ENCODE measurements at places on chromosomes 2 and 18.

DNA sequence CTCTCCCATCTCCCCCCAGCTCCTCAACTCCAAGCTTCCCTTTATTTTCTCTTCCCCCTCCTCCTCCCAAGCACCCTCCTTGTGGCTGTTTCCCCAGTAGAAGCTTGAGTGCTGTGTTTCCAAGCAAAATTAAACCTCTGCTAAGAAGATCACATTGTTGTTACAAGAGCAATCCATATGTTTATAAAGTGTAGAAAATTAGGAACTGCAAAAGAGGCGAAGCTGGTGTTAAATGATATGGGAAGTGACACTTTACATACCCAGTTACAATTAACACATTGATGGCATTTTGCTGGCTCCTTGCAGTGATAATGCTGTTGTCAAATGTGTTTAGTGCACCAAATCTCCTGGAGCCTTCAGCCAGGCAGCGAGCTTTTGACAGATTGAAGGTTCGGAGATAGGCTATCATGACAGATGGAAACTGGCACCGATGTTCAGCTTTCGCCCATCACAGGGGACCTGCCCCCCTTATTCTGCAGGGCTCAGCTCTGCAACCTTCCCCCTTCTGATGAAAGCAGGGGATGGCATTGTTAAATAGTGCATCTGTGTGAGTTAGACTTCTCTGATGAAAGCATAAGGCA is 259.8 kb upstream of the ATP5MC3 start:
- DNase-seq: no peak

GRCh38 chr2:127683757-127684156 is 8.4 kb upstream of the LIMS2 start:
- no peak for DNase-seq

- no peak for DNase-seq
Measured at GRCh38 chr2:69588403-69588802, 55.1 kb downstream of the AAK1 start.

DNA sequence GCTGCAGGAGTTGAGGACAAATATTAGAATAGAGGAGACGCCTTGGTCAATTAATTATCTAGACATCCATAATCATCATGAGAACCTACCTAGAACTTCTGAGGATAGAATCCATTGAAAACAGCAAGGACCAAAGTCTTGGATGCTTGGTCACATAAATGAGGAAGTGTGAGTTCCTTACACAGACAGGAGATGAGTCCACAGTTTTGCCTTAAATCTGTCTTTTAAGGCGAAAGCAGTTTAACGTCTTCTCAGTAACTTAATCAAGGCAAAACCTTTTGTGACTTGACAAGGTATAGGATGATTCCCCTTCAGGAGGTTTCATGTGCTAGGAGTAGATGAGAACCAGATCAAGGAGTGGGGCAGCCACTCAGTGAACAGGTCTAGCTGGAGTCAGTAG is 1783.2 kb upstream of the CELF4 start:
- DNase-seq: no peak

- DNase-seq: peak; percentile 27
Measured at GRCh38 chr2:147845411-147845971, 662 bp downstream of the ACVR2A start.

DNA sequence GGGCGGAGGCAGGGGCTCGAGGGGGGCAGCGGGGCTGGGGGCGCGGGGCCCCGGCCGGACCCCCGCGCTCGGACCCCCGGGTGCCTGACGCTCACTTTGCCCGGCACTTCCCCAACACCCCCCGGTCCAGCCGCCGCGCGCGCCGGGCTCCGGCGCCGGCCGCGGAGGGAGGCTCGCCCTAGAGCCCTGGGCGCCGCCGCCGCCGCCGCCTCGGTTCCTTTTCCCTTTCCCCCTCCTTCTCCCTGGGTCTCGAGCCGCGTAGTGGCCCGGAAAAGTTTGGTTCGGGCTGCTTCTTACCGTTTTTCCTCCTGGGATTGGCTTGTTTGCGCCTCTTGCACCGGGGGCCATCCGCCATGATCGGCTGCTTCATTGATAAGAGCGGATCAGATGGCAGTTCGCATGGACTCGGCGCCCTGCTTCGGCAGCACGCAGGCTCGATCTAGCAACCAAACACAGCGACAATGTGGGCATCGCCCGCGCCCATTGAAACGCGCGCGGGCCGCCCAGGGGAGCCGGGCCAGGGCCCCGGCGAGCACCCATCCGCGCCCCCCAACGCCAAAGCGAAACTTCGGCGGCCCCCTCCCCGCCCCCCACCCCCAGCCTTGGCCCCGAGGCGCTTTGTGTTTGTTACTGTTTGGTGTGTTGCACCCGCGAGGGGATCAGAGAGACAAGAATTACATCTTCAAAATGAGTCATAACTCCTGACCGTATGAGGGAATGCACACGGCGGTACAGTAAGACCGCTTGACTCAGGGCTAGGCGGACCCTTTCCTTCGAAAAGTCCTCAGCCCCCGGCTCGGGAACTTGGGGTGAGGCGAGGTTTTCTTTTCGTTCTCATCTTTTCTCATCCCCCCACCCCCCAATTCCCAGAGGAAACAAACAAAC is 2.7 kb downstream of the ZEB2 start:
- no peak for DNase-seq

DNA sequence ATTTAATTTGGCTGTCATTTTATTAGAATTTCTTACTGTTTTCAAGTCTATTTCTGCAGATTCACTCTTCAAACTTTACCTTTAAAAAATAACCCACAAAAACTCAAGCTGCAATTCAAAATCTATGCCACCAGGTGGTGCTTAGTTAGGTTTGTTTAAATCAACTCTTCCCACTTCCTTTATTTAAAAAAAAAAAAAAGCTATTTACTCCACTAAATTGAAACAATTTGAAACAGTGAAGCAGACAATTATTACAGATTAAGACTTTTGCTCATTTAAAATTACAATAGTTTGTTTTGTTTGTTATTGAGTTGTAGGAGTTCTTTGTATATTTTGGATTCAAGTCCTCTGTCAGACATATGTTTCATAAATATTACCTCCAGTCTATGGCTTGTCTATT is 300.0 kb downstream of the PDE11A start:
- DNase-seq: no peak

DNA sequence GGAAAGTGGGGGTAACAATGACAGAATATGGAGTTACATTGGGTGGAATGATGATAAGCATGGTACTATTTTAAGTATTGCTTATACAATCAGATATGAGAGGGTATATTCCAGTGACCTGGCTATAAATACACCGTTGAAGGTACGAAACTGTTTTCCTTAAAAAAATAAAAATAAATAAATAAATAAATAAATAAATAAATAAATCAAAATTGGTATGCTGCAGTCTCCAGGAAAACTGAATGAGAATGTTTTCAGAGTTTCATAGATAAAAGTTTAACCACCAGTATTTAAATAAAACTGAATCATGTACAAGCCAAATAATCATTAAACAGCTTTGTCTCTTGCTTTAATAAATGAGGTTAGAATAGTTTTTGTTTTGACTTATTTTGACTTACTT is 71.4 kb downstream of the METTL8 start:
- no peak for DNase-seq

GRCh38 chr2:230218421-230218820 is 1.4 kb downstream of the SP110 start:
- DNase-seq: no peak

DNA sequence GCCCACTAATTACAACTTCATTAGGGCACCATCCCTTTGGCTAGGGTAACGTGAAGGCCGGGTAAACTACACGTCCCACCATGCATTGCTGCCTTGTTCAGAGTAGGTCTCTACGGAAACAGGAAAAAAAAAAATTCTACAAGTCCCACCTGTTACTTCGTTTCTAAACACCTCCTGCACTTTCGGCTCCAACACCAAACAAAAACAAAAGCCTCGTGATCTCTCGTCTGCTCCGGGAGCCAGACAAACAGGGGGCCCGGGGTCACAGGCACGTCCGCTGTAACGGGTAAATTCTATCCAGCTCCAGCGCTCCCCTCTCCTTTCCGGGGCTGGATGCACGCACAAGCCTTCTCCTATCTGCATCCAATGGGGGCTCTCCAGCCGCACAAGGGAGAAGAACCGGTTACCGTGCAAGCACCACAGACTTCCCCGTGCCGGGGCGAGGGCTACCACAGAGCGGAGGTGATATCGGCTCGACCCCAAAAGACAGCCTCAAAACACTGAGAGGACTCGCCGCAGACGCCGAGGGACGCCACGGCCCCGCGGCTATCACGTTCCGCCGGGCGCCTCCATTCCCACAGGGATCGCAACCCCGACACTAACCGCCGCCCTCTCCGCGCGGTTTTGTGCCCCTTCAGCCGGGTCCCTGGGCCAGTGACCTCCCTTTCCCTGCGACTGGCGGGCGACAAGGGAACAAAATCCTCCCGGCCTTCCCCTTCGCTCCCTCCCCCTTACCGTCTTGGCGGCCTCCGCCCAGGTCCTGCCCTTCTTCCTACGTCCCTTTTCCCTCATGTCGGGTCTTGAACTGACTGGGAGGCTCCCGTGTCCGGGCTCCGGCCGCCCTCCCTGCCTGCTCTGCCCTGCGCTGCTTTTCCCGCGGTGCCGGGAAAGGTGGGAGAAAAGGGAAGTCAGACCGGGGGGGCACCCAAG is 591 bp downstream of the ASXL2 start:
- DNase-seq: peak; percentile 31

DNA sequence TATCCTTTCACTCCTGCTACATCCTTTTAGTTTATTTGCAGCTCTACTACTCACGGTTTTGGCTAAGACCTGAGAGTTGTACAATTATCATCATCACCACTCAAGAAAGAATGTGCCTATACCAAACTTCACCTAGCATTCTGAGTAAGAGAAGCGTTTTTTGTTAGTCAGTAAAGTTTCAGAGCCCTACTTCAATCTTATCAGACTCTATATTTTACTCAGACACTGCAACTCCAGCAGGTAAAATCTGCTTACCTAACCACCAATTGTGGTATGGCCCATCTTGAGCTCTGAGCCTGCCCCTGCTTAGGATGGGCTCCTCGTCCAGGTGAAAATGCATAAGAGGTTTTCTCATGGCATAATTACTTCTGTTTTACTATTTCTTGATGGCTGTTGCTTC is 37.1 kb downstream of the ICOS start:
- no peak for DNase-seq

GRCh38 chr2:216956820-216957493 is 97.1 kb upstream of the TNP1 start:
- no peak for DNase-seq

- no peak for DNase-seq
Measured at GRCh38 chr2:162113776-162114168, 38.3 kb downstream of the GCG start.

DNA sequence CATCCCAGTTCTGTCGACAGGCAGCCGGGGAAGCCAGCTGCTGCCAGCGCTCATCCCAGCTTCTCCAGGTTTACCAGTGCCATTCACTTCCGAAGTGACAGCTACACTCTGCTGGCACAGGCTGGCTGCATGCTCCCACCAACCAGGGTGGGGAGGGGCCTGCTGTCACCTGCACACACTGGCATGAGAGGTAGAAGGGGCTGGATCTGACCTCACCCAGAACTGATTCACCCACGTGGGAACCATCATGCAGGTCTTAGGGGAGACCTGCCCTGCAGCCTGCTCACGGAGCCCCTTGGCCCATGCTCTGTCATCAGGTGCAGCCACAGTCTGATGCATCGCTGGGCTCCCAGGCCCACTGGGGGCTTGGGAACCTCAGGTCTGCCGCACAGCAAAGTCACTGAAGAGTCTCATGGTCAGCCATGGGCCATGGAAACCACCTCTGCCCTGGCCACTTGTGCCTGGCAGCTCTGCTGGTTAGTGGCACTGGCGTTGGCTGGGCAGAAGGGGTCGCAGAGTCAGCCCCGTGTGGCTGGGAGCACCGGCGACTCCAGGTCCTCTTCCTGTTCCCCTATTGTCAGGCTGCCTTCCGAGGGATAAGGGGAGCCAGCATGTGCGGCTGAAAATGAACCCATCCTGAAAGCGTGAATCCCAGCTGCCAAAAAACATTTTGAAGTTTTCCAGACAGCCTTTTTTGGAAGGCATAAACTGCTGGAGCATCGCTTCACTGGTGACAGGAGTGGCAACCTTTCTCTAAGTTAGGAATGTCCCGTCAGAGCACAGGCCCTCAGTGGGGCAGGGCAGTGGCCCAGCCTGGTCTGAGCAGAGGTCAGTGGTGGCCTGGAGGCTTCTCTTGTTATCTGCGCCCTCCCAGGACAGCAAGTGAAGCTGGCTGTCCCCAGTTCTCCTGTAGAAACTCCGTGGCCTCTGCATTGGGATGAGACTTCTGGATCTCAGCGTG is 157.8 kb downstream of the SEPTIN10 start:
- no peak for DNase-seq

GRCh38 chr2:51990684-51991083 is 958.8 kb upstream of the NRXN1 start:
- no peak for DNase-seq

- DNase-seq: no peak
Measured at GRCh38 chr18:77376043-77376732, 126.5 kb downstream of the GALR1 start.

GRCh38 chr2:11870584-11870983 is 124.2 kb downstream of the LPIN1 start:
- no peak for DNase-seq
